ENCODE measurements at places on chromosomes 2 and 18. TPM values are rescaled to one million over a fixed set of nuclear protein-coding genes. Genes with fewer than 3 reads are reported as not detected.

SKOR2 gene
- not detected for total RNA-seq

INPP5D gene
- 27.7 TPM for total RNA-seq

SRD5A2 gene
- not detected for total RNA-seq

ATP9B gene
- total RNA-seq = 35.2 TPM

FAM124B gene
- 13.3 TPM for total RNA-seq

FAM237A gene
- not detected for total RNA-seq

NT5C1B gene
- total RNA-seq = not detected

PIAS2 gene
- 14.0 TPM for total RNA-seq

PDCD1 gene
- total RNA-seq = not detected

RTTN gene
- total RNA-seq = 18.4 TPM

TUBA3D gene
- total RNA-seq = not detected

RUFY4 gene
- not detected for total RNA-seq

DSEL gene
- 14.8 TPM for total RNA-seq

FBLN7 gene
- total RNA-seq = 0.87 TPM

VWC2L gene
- total RNA-seq = not detected

ZSWIM2 gene
- total RNA-seq = not detected

GPR35 gene
- 0.17 TPM for total RNA-seq

RTKN gene
- total RNA-seq = 20.2 TPM

LYPD1 gene
- total RNA-seq = not detected

AQP12A gene
- total RNA-seq = not detected

CHCHD5 gene
- 5.6 TPM for total RNA-seq

TNFAIP6 gene
- total RNA-seq = not detected

SPATA3 gene
- total RNA-seq = not detected

MBD5 gene
- 4.3 TPM for total RNA-seq

LYG1 gene
- 0.34 TPM for total RNA-seq

HSBP1L1 gene
- 4.3 TPM for total RNA-seq

AP1S3 gene
- total RNA-seq = 0.65 TPM

CASP8 gene
- total RNA-seq = 8.8 TPM

FEV gene
- not detected for total RNA-seq

BOLL gene
- not detected for total RNA-seq

SULT1C4 gene
- 287 TPM for total RNA-seq

DOK6 gene
- total RNA-seq = 1.1 TPM

KLHL14 gene
- total RNA-seq = 0.98 TPM

CD8A gene
- not detected for total RNA-seq

CDK15 gene
- under 0.01 TPM for total RNA-seq

TUBA3E gene
- not detected for total RNA-seq

NEUROD1 gene
- total RNA-seq = not detected

INHA gene
- total RNA-seq = not detected

GPR75 gene
- total RNA-seq = 1.1 TPM

C2orf66 gene
- total RNA-seq = 0.09 TPM

ZNF521 gene
- total RNA-seq = 149 TPM

RAB12 gene
- total RNA-seq = 48.4 TPM

DCDC2C gene
- not detected for total RNA-seq

CPLX4 gene
- not detected for total RNA-seq

LCT gene
- under 0.01 TPM for total RNA-seq

ALK gene
- not detected for total RNA-seq

C2orf80 gene
- not detected for total RNA-seq
